ENCODE measurements at places on chromosomes 6 and 20.

GRCh38 chr6:146209942-146210341 is 181.1 kb downstream of the GRM1 start:
- no peak for DNase-seq

GRCh38 chr20:47931443-47931842 is 146.2 kb upstream of the SULF2 start:
- no peak for DNase-seq

DNA sequence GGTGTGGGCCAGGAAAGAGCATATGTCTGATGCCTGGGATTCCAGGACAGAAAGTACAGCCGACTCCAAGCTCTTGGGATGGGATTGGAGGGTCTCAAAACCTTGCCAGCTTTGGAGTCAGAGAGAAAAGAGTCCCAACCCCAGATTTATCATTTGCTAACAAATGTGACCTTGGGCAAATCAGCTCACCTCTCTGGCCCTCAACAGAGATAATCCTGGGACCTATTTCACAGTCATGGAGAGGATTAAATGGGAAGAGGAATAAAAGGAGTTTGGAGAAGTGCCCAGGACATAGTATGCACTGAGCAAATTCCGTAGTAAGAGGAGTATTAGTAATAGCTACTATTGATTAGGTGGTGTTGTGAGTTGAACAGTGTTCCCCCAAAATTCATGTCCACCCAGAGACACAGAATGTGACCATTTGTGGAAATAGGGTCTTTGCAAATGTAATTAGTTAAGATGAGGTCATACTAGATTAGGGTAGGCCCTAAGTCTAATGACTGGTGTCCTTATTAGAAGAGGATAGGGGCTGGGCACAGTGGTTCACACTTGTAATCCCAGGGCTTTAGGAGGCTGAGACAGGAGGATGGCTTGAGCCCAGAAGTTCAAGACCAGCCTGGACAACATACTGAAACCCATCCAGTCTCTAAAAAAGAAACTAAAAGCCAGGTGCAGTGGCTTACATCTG is 17.1 kb downstream of the RIPOR3 start:
- DNase-seq = no peak

GRCh38 chr6:113651920-113652319 is 205.2 kb upstream of the MARCKS start:
- DNase-seq = no peak

DNA sequence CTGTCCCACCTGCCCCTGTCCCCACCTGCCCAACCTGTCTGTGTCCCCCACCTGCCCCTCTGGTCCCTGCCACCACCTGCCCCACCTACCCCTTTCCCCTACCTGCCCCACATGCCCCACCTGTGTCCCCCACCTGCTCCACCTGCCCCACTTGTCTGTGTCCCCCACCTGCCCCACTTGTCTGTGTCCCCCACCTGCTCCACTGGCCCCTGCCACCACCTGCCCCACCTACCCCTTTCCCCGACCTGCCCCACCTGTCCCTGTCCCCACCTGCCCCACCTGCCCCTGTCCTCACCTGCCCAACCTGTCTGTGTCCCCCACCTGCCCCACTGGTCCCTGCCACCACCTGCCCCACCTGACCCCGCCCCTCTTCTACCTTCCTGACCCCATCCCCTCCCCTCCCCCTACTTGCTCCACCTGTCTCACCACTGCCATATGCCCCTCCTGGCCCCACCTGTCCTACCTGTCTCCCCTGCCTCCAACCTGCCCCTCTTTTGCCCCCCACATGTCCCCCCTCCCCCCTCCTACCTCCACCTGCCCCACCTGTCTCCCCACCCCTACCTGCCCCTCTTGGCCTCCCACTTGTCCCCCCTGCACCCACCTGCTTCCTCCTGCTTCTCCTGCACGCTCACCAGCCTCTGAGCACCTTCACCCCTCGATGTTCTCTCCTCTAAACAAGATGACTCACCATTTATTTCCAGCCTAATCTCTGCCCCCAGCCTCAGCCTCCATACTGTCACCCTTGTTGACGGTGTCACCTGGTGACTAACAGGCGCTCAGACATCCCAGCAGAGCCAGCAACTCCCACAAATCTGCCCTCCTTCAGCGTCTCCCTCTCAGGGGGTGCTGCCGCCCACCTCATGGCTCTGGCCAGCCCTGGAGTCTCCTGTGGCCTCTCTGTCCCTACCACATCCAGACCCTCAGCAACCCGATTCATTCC is 5.6 kb upstream of the MYT1 start:
- no peak for DNase-seq

DNA sequence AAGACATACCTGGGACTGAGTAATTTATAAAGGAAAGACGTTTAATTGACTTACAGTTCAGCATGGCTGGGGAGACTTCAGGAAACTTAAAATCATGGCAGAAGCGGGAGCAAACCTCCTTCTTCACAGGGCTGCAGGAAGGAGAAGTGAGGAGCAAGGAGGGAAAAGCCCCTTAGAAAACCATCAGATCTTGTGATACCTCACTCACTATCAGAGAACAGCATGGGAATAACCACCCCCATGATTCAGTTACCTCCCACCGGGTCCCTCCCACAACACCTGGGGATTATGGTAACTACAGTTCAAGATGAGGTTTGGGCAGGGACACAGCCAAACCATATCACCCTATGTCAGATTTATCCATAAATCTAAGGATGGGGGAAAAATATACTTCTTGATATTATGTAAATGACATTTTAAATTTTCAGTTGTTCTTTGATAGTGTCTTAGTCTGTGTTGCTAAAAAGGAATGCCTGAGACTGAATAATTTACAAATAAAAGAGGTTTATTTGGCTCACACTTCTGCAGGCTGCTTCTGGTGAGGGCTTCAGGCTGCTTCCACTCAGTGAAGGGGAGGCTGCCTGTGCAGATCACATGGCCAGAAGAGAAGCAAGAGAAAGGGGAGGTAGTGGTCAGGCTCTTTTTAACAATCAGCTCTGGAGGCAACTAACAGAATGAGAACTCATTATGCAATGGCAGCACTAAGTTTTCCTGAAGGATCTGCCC is 1.2 kb upstream of the MCM9 start:
- no peak for DNase-seq

- DNase-seq = no peak
Measured at GRCh38 chr20:41480054-41480770, 113.6 kb upstream of the EMILIN3 start.
